ENCODE measurements at places on chromosomes 3 and 15. TPM values are rescaled to one million over a fixed set of nuclear protein-coding genes. Genes with fewer than 3 reads are reported as not detected.

DNA sequence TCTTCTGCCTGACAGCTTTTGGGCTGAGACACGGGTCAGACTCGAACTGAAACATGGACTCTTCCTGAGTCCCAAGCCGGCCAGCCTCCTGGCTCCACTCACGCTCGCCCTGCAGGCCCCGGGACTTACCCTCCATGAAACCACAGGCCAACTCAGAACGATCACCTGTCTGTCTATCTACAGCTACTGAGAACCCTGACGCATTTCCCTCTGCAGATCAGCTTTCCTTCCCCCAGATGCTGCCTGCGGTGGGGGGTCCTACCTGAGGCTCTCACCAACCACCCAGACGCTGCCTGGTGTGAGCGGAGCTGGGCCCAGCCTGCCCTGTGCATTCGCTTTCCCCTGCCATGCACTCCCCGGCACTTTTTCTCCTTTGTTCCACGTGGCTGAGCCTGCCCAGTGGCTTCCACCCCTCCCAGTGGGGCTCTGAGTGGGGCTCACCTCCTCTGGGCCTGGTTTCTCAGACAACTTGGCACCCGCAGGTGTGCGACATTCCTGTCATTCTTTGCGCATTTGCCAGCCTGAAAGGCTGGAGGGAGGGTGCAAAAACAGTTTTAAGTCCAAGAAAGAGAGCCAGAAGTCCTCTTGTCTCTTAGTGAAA lies 60.2 kb downstream of the PLXNA1 start:
- no peak overlapping the region for H3K4me3 ChIP-seq
- DNase-seq: peak; percentile 62
- no peaks in the 10 kb centered on the region for H3K27me3 ChIP-seq
- peaks cover 7% of the 10 kb centered on the region for H3K36me3 ChIP-seq
- peaks cover 3% of the 10 kb centered on the region for H3K4me1 ChIP-seq

Gene KBTBD8
- 19.4 TPM for total RNA-seq

DNA sequence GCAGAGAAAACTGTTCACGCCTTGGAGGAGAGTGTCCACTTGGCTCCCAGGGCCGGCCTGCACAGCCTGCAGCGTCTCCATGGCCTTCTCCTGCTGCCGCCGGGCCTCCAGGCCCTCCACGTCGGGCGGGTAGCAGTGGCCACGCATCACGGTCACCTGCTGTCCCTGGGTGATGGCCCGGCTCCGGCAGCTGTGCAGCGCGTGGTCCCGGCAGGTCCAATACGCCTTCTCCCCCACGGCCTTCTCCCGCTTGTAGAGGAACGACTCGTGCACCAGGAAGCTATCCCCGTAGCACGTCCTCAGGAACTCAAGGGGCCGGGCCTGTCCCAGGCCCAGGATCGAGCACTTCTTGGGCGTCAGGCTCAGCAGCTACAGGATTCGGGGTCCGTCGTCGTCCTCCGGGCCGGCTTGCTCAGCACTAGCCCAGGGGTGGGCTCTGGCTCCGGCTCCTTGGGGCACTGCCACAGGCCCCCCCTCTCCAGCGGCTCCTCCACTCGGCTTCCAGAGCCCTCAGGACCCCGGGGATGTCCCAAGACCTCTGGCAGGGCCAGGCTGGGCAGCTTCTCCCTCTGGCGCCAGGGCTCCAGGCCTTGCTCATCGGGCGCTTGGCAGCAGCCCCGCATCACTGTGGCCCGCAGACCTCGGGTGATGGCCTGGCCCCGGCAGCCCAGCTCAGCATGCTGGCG lies 83.6 kb upstream of the FXR1 start:
- DNase-seq: no peak
- H3K27ac ChIP-seq: no peak overlapping the region
- H3K36me3 ChIP-seq: no peaks in the 10 kb centered on the region
- no peaks in the 10 kb centered on the region for H3K27me3 ChIP-seq
- no peaks in the 10 kb centered on the region for H3K4me1 ChIP-seq

DNA sequence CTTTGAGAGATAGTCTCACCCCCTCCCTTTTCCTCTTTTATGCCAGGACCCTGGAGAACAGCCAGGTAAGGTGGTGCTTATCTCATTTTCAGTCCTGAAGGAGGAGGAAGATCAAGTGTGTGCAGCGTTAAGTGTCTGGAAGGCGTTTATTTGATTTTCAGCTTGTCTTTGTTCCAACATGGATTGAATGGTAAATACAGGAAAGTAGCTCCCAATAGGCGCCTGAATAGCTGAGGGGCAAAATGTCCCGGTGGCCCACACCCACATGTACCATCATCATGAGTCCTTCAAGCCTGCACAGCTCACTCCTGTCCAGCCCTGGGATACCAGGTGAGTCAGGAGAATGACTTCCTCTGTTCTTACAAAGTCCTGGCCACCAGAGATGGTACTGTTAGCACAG lies 73.5 kb downstream of the CEMIP start:
- no peak overlapping the region for H3K27ac ChIP-seq
- no peak overlapping the region for H3K4me3 ChIP-seq
- no peak for DNase-seq
- no peaks in the 10 kb centered on the region for H3K4me1 ChIP-seq
- H3K36me3 ChIP-seq: no peaks in the 10 kb centered on the region

DNA sequence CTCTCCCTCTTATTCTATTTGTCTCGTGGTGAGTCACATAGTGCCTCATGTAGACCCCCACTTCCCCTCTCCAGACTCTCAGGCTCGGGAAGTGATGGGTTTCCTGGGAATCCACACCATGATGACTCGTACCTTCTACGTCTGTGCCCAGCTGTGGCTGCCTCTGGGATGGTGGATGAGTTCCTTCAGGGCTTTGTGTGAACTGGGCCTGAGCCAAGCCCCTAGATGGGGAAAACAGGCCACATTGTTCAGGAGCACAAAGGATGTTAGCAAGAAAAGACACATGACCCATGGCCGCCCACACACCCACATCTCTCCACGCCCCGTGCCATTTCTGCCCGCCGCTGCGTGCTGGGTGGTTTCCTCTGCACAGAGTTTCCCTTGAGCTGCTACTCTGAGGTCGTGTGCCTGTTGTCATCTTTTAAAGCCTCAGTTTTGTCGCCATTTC lies 10.5 kb downstream of the ISG20 start:
- H3K4me3 ChIP-seq: no peak overlapping the region
- H3K4me1 ChIP-seq: no peaks in the 10 kb centered on the region
- no peak for DNase-seq
- H3K27ac ChIP-seq: no peak overlapping the region

- no peak overlapping the region for H3K4me3 ChIP-seq
- no peaks in the 10 kb centered on the region for H3K36me3 ChIP-seq
- H3K4me1 ChIP-seq: no peaks in the 10 kb centered on the region
- H3K27me3 ChIP-seq: no peaks in the 10 kb centered on the region
- H3K27ac ChIP-seq: no peak overlapping the region
Observed at GRCh38 chr3:98784042-98784441, 20.9 kb downstream of the ST3GAL6 start.

DNA sequence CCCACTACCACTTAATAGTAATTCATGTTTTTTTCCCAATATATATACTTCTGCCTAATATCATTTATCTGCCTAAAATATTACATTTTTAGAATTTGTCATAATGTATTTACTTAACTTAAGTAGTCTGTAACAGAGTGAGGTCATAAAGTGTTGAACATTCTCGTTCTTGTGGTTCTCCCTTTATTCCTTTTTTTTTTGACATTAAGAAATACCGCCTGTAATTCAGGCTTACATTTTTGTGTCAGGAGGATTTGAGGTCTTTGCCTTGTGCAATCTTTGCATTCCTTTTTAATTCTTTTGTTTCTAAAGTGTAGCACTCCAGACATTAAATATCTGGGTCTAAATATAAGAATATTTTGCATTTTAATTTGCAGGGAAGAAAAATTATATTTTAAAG lies 315.4 kb downstream of the PTPRG start:
- H3K4me3 ChIP-seq: no peak overlapping the region
- no peak for DNase-seq
- H3K27me3 ChIP-seq: no peaks in the 10 kb centered on the region
- no peaks in the 10 kb centered on the region for H3K36me3 ChIP-seq

- H3K27me3 ChIP-seq: no peaks in the 10 kb centered on the region
- no peak overlapping the region for H3K4me3 ChIP-seq
- no peaks in the 10 kb centered on the region for H3K36me3 ChIP-seq
- no peaks in the 10 kb centered on the region for H3K4me1 ChIP-seq
- H3K27ac ChIP-seq: no peak overlapping the region
Observed at GRCh38 chr15:50075319-50075718, 43.7 kb downstream of the ATP8B4 start.

Gene RPP14
- total RNA-seq: 24.4 TPM

Gene ZMYND10
- 0.61 TPM for total RNA-seq

DNA sequence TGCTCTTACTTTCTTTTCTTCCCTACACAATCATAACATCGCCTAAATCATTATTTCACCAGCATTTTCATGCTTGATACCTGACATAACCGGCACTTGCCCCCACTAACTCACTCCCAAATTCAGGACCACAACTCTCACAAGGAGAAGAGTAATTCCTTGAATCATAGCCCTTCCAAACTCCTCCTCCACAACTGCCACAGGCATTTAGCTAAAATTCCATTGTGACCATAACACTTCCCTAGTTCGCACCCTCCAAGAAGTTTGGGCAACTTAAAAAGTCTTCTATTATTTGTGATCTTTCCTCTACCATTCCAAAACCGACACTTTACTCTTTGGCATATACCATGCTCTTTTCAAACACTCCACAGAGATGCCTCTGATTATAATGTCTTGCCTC lies 59.4 kb upstream of the XRN1 start:
- H3K27ac ChIP-seq: no peak overlapping the region
- peaks cover 19% of the 10 kb centered on the region for H3K36me3 ChIP-seq
- no peaks in the 10 kb centered on the region for H3K4me1 ChIP-seq
- DNase-seq: no peak
- no peak overlapping the region for H3K4me3 ChIP-seq

Gene GOLGA6B
- total RNA-seq: 0.33 TPM

Gene THAP10
- 3.7 TPM for total RNA-seq

DNA sequence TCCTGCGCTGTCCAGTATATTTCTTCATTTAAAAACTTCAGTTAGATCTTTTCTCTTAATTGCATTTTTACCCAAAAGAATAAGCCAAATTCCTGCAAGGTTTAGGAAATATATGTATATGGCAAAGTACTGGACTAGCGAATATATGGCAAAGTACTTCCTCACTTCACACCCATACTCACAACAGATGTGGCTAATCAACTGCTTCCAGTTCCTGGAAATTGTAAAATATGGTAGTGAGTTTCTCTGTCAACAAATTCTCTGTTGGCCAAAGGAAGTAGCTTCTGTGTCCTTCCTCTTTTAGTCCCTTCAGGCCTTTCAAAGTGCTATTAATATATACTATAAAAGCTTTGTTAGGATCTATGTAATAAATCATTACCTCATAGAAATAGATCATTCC lies 22.0 kb downstream of the GPR15 start:
- H3K4me3 ChIP-seq: no peak overlapping the region
- H3K36me3 ChIP-seq: no peaks in the 10 kb centered on the region
- H3K4me1 ChIP-seq: no peaks in the 10 kb centered on the region

Gene RARB
- 0.22 TPM for total RNA-seq

DNA sequence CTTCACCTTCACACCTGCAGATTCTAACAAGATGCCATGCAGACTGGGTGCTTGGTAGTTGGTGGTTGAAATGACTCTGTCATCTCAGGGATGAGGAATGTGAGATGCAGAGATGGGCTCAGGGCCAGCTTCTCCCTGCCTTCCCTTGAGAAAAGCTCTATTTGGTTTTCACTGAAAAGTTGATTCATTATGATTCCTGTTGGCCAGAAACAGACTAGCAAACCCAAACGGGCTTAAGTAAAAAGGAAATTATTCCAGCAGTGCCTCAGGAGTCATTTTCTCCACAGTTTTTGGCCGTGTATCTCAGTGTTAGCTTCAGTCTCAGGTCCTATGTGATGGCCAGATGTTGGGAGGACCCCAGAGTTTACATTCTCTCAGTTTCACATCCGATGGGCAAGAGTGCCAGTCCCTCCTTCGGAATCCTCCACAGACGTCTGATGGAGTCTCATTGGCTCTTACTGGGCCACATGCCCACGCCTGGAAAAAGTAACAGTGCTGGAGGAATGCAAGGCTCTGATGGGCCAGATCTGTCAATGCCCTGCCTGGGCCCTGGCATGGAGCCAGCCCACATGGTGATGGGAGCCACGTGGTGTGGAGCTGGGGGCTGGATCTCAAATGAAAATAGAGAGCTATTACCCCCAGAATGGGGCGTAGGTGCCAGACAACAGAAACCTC lies 22.3 kb upstream of the SACM1L start:
- DNase-seq: no peak
- H3K4me3 ChIP-seq: no peak overlapping the region
- H3K27ac ChIP-seq: no peak overlapping the region
- H3K4me1 ChIP-seq: no peaks in the 10 kb centered on the region
- H3K27me3 ChIP-seq: no peaks in the 10 kb centered on the region

GRCh38 chr3:27138562-27138961 lies 230.6 kb downstream of the NEK10 start:
- H3K27ac ChIP-seq: no peak overlapping the region
- no peak for DNase-seq
- no peaks in the 10 kb centered on the region for H3K27me3 ChIP-seq
- no peak overlapping the region for H3K4me3 ChIP-seq
- no peaks in the 10 kb centered on the region for H3K4me1 ChIP-seq

DNA sequence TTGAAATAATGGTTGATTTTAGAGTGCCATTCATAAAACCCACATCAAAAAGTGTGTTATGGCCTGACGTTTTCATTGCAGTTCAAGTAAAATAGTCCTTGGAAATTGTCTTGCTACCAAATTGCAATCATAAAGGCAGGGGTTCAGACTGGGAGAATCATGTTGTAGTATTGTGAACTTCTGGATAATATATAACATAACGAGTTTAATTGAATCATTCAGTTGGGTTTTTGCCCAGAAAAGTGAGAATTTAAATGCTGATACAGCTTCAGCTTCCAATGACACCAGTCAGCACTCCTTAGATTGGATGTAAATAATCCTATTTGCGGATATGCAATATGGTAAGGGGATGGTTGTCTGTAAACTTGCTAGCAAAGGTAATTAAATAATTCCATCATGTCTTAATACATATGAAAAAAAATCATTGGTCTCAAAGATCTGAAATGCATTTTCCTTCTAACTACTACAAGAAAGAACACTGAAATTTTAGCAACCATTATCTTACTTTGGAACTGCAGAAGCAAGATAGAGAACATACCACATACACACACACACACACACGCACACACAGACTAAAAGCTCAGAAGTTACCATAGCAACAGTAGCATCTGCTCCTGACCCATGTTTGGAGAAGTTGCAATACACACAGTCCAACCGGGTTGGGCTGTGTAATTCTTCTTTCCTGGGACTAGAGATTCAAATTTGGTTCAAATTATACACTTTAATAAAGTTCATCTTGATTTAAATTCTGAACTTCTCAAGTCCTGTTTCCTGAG lies 686.2 kb upstream of the NR2F2 start:
- H3K4me3 ChIP-seq: no peak overlapping the region
- H3K27me3 ChIP-seq: no peaks in the 10 kb centered on the region

GRCh38 chr3:88013592-88013991 lies 45.2 kb downstream of the CGGBP1 start:
- H3K4me3 ChIP-seq: no peak overlapping the region
- no peaks in the 10 kb centered on the region for H3K27me3 ChIP-seq
- no peak overlapping the region for H3K27ac ChIP-seq
- no peak for DNase-seq
- H3K4me1 ChIP-seq: no peaks in the 10 kb centered on the region

Gene KNG1
- total RNA-seq: not detected

Data from H9 (cell line).